Stimulated activated CD4-positive, alpha-beta T cell treated with anti-CD3 and anti-CD28 coated beads, Interleukin-1b, Interleukin-23, amount 100 ng/mL, for 1 hour (primary cell): ENCODE measurements at places on chromosomes 5 and 9.

GRCh38 chr9:104080983-104081382 lies 13.1 kb upstream of the SMC2 start:
- DNase-seq, result no peak

DNA sequence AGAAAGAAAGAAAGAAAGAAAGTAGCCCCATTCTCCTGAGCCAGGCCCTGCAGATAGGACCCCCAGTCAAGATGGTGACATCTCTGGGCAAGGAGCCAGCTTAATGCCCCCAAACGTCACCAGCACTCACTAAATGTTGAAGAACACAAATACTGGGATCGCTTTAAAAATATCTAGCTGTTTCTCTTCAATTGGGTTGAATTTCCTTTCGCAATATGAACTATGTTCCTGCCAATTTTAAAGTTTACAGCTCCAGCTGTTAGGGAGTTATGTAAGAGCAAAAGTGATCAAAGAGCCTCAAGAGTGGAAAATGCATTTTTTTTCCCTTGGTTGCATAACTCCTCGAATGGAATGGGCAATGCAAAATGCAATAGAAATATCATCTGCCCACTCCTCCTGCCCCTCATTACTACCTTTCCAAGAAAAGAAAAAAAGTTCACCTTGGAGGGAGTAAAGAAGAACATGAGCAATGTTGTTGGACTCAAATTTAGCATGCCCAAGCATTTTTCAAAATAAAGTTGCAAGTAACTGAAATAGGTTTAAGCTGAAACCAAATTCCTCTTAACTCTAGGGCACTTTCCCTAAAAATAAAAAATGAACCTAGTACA lies 244.2 kb upstream of the PIK3R1 start:
- DNase-seq, result no peak

DNA sequence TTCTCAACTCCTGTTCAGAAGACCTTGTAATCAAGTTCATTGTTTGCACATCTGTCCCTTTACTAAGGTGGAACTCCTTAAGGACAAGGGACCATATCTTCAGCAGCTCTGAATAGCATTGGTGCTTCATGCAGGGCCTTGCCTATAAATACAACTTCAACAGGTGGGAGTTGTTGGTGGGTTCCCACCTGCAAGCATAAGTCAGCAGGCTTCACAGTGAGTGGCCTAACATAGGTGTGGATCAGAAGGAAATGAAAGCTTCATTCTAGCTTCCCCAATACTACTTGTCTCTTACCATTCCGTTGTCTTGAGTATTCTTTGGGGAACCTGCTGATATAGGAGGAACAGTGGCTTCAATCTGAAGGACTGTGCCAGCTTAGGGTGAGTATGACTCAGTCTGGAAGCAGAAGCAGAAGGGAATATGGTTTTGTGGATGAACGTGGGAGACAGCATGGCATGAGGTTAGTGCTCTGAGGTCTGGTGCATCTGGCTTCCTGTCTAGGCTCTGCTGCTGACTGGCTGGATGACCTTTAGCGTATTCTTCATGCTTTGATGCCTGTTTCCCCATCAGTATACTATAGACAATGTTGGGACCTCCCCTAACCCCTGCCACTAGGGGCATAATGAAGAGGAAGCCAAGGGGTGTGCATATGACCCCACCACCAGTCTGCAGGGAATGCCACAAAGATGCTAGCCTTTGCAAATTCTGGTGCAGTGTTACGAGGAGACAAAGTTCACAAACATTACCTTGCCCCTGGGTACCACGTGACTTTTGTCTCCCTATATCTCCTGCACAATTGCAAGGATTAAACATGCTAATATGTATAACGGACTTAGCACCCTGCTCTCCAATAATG lies 192.3 kb downstream of the PALM2AKAP2 start:
- DNase-seq, result no peak

GRCh38 chr5:67290655-67291054 lies 94.1 kb upstream of the CD180 start:
- DNase-seq, result no peak

DNA sequence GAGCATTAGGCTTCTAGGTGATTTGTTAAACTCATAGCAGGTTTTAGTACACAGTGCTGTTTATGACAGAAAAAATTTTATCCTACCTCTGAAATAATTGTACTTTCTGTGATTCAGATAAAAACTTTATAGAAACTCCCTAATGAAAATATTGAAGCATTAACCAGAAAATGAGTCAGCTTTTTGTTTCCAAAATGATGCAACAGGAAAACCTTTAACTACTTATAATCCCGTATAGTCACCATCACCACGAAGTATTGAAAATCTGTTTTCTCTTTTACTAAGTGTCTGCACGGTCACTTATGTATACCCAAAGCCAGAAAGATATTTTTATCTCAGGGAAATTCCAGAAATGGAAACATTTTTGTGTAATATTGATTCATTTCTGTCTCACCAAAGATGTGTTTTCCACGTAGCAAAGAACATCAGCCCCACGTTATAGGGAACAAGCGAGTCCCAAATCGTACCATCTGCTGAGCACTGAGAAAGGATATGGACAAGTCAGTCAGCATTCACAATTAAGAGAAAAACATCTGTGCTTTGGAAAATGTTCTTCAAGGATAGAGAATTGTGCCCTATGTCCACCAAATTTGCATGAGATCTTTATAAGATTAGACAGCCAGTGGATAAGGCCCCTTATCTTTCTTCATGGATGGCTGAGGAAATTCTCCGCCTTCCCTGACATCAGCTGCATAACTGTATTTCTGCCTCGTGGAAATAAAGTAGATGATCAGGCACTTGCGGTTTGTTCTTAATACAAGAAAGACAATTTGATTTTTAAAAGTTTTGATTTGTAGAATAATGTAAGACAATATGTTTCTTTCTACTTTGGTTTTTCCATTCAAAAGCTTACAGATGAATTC lies 41.9 kb downstream of the TNFAIP8 start:
- no peak for DNase-seq

GRCh38 chr9:84285381-84285780 lies 55.2 kb downstream of the SLC28A3 start:
- no peak for DNase-seq

DNA sequence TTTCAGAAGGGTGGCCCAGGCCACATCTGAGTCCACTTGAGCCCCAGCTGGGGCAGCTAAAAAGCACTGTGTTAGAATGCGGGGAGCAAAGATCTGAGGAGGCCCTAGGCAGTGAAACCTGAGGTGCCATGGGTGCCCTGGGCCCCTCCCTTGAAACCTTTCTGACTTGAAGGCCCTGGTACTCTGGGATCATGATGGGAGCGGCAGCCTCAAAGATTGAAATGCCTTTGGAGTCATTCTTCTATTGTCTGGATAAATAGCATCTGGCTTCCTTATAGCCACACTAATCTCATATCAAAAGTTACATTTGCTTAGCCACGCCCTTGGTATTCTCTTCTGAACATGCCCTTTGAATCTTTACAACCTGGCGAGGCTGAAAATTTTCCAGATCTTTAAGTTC lies 7.7 kb upstream of the SEMA5A start:
- DNase-seq, result no peak

- no peak for DNase-seq
Measured at GRCh38 chr5:132785365-132785764, 8.3 kb upstream of the SEPTIN8 start.

GRCh38 chr5:45274241-45274640 lies 421.9 kb downstream of the HCN1 start:
- no peak for DNase-seq

GRCh38 chr5:102678267-102679058 lies 76.6 kb upstream of the PAM start:
- no peak for DNase-seq

DNA sequence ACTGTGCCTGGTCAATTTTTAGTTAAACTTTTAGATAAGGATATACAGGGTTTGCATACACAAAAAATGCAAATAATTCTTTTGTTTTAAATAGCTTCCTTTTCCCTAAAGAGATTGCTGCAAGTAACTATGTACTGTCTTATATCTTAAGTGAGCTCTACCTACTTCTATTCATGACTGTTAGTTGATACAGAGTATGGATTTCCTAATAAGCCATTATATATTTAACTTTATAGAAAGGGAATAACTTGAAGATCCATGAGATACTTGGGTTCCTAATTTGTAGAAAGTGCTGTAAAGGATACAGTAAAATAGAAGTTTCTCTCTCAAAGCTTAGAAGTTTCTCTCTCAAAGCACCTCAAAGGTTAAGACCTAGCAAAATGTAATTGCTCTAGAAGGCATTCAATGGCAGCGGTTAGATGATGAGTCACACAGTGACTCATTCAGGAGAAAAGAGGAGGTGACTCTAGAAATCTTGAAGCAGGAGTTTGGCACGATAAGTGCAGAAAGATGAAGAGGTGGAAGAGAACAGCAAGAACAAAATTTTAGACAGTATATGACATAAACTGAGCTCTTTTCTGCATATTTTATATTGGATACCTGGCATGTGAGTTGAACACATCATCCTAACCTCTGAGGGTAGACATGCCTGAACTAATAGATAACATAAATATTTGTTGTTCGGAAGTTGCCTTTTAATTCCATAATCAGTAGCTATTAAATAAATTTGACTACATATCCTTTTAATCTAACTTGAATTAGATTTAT lies 5.5 kb upstream of the DNAJC21 start:
- DNase-seq, result no peak

GRCh38 chr5:123921193-123921592 lies 409.2 kb downstream of the CSNK1G3 start:
- no peak for DNase-seq

DNA sequence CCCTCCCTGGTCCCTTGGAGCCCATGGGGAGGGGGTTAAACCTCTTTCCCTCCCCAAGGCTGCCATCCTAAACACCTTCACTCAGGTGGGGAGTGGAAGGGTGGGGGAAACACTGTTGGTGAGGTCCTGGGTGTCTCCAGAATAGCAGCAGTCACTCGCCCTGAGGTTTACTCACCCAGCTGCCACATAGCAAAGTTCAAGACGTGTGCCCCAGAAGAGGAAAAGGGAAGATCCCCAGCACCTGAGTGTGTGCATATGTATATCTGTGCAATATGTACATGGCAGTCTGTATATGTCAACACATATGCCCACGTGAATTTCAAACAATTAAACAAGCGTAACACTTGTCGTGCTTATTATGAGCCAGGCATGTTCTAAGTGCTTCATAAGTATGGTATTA lies 31.3 kb upstream of the SMU1 start:
- no peak for DNase-seq

DNA sequence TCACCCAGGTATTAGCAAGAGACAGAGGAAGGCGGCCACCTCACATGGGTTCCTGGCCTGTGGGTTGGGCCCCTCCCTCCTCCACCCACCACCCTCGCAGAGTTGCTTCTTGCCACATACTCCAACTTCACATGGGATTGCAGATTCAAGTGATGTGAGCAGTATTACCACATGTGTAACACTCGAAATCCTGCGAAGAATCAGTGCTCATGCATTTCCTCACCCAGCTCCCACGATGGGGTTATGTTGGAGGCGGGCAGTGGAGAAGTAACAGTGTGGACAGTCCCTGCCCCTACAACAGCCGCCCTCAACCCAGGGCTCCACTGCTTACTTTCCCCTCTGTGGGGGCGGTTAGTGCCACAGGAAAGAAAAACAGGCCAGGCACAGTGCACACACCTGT lies 3.9 kb upstream of the FBP1 start:
- DNase-seq, result no peak

GRCh38 chr5:167489202-167489601 lies 802.2 kb upstream of the WWC1 start:
- no peak for DNase-seq

GRCh38 chr9:28287455-28287854 lies 714.2 kb upstream of the C9orf72 start:
- DNase-seq, result no peak

- no peak for DNase-seq
Measured at GRCh38 chr5:123505633-123506032, 6.3 kb upstream of the CSNK1G3 start.

DNA sequence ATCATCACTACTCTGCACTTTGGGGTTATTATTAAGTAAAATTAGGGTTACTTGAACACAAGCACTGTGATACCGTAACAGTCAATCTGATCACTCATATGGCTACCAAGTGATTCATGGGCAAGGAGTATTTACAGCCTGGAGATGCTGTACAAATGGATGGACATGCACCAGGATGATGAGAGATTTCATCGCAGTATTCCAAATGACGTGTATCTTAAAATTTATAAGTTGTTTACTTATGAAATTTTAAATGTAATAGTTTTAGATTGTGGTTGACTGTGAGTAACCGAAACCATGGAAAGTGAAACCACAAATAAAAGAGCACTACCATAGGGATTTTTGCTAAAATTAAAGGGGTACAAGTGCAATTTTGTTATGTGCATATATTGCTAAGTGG lies 462.2 kb upstream of the PTGER4 start:
- DNase-seq, result no peak

DNA sequence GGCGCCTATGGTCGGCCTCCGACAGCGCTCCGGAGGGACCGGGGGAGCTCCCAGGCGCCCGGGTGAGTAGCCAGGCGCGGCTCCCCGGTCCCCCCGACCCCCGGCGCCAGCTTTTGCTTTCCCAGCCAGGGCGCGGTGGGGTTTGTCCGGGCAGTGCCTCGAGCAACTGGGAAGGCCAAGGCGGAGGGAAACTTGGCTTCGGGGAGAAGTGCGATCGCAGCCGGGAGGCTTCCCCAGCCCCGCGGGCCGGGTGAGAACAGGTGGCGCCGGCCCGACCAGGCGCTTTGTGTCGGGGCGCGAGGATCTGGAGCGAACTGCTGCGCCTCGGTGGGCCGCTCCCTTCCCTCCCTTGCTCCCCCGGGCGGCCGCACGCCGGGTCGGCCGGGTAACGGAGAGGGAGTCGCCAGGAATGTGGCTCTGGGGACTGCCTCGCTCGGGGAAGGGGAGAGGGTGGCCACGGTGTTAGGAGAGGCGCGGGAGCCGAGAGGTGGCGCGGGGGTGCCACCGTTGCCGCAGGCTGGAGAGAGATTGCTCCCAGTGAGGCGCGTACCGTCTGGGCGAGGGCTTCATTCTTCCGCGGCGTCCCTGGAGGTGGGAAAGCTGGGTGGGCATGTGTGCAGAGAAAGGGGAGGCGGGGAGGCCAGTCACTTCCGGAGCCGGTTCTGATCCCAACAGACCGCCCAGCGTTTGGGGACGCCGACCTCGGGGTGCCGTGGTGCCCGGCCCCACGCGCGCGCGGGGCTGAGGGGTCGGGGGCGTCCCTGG lies 561 bp downstream of the DAPK1 start:
- DNase-seq, result no peak

GRCh38 chr9:4689021-4689420 lies 9.7 kb downstream of the CDC37L1 start:
- no peak for DNase-seq

- DNase-seq, result no peak
Measured at GRCh38 chr5:128212191-128212806, 128.7 kb downstream of the SLC12A2 start.

GRCh38 chr5:95424526-95424925 lies 33.4 kb downstream of the FAM81B start:
- DNase-seq, result no peak
